ENCODE measurements at places on chromosomes 3 and 15. TPM values are rescaled to one million over a fixed set of nuclear protein-coding genes. Genes with fewer than 3 reads are reported as not detected.

The SPTSSB gene
- total RNA-seq: 30.1 TPM

The LRRC31 gene
- 0.67 TPM for total RNA-seq

The FBN1 gene
- 3.9 TPM for total RNA-seq

The TMEM266 gene
- total RNA-seq: 0.50 TPM

The PFKFB4 gene
- total RNA-seq: 45.0 TPM

The DNAJA4 gene
- total RNA-seq: 4.6 TPM

The CAMK1 gene
- total RNA-seq: 17.1 TPM

The ACVR2B gene
- 83.9 TPM for total RNA-seq

The HTR3E gene
- not detected for total RNA-seq

The DIPK2A gene
- 35.4 TPM for total RNA-seq

The NDUFAF3 gene
- 49.5 TPM for total RNA-seq

- DNase-seq: no peak
These were observed 1.8 kb upstream of the ABTB1 start for GRCh38 chr3:127670761-127671522.

GRCh38 chr15:89129123-89129815 is 41.0 kb downstream of the ABHD2 start:
- DNase-seq: no peak

GRCh38 chr3:172549144-172549543 is 25.9 kb upstream of the TNFSF10 start:
- no peak for DNase-seq

- DNase-seq: no peak
These were observed 468.7 kb downstream of the CADM2 start for GRCh38 chr3:85427467-85427866.

DNA sequence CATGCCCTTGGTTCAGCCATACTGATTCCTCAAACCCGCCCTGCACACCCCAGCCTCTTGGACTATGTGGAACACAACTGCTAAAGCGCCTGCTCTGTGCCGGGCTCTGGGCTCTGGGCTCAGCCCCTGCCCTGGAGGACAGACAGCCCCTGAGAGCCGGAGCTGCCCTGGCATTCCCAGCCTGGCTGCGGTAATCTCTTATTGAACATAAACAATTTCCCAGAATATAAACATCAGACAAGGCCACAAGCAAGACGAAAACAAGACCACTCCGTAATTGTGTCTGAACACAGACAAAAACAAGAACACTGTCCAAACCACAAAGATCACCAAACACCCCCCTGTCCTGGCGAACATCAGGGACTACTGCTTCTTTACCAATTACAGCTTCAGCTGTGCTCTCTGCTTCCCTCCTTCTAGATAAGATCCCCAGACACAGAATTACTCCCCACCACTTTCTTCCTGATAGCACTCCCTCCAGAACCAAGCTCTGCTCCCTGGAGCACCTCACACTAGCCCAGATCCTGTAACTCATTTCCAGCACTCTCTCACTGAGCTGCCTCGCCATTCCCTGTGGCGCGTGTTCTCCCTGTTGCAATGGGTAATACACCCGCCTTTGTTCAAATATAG is 57.1 kb upstream of the TLE3 start:
- DNase-seq: no peak

- no peak for DNase-seq
These were observed 1.8 kb downstream of the PSTPIP1 start for GRCh38 chr15:76996526-76997401.

- peak; percentile 34 for DNase-seq
These were observed 832 bp downstream of the TGFBR2 start for GRCh38 chr3:30607032-30607833.

- DNase-seq: no peak
These were observed 39.4 kb upstream of the CCR4 start for GRCh38 chr3:32912046-32912445.

GRCh38 chr15:73564255-73564654 is 68.9 kb downstream of the NPTN start:
- DNase-seq: no peak

- no peak for DNase-seq
These were observed 70.4 kb downstream of the PPM1L start for GRCh38 chr3:160826408-160826807.

GRCh38 chr3:24047513-24047912 is 102.4 kb downstream of the NR1D2 start:
- no peak for DNase-seq

GRCh38 chr3:69499899-69500421 is 114.1 kb upstream of the FRMD4B start:
- no peak for DNase-seq

DNA sequence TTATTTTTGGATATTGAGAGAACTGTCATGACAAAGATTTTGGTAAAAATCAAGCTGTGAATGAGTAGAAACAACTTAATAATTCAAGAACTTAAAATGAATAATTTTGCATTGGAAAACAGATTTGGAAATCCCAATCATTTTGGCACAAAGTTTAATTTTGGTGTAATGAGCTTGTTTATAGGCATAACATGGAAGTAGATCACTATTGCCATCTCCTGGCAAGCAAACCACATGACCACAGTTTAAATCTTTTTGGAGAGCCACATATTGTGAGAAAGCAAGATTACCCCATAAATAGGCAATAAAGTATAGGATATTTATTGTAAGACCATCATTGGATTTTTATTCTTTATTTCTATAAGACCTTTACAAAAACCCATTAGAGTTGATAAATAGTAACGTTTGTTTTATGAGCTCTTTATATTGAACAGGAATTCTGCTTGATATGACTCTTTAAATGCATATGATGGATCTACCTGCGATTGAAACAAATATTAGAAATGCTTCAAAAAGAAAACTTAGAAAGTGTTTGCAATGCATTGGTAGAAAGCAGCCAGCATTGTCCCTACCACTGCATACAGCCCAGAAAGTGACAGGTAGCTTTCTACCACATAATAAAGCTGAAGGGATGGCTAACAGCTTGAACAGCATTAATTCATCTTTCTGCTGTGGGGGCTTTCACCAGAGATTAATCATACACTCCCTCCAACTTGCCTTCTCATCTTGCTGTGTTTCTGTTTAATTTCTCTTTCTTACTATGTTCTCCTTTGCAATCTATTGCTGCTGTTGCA is 766.8 kb downstream of the TBL1XR1 start:
- DNase-seq: no peak

- no peak for DNase-seq
These were observed 31.5 kb downstream of the TMEM108 start for GRCh38 chr3:133069556-133070286.

- no peak for DNase-seq
These were observed 75.9 kb downstream of the DGKG start for GRCh38 chr3:186286114-186286513.

DNA sequence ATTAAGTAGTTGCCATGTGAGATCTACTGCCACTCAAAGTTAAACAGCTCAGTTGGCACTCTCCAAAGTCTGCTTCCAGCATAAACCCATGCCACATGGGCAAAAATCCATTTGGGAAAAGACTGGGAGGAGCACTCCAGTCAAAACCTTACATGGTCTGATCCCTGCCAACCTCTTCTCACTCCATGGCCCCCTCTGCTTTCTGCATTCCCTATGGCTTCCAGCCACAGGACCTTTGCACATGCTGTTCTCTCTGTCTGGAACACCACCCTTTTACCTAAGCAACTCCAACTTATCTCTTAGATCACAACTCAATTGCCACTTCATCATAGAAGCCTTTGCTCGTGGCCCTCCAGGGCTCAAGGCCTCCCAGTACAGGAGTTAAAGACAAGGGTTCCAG is 70.4 kb upstream of the WNT5A start:
- DNase-seq: no peak

DNA sequence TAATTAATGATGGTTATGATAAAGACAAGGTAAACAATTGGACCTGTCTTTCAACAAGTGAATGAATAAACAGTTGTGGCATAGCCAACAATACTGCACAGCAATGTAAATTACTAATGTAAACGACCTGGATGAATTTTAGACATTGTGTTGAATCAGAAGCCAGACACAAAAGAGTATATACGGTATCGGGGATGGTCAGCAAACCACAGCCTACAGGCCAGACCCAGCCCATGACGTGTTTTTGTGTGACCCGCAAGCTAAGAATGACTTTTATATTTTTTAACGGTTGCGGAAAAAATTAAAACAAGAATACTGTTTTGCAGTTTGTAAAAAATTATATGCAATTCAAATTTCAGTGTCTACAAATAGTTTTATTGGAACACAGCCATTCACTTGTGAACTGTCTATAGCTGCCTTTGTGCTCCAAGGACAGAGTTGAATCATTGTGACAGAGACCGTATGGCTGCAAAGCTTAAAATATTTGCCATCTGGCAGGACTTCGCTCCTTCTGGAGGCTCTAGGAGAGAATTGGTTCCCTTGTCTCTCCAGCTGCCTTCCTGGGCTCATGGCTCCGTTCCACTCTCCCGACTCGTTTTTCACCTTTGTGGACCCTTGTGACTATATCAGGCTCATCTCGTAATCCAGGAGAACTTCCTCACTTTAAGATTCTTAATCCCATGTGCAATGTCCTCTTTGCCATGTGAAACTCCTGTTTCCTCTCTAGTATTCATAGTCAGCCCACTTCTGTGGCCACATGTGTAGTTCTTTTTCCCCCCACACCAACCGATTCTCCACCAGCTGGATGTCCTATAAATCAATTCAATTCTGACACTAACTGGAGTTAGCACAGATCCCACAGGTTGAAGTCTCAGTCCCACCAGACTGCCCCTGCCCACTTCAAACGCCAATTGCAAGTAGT is 72.7 kb downstream of the CMTM8 start:
- no peak for DNase-seq

DNA sequence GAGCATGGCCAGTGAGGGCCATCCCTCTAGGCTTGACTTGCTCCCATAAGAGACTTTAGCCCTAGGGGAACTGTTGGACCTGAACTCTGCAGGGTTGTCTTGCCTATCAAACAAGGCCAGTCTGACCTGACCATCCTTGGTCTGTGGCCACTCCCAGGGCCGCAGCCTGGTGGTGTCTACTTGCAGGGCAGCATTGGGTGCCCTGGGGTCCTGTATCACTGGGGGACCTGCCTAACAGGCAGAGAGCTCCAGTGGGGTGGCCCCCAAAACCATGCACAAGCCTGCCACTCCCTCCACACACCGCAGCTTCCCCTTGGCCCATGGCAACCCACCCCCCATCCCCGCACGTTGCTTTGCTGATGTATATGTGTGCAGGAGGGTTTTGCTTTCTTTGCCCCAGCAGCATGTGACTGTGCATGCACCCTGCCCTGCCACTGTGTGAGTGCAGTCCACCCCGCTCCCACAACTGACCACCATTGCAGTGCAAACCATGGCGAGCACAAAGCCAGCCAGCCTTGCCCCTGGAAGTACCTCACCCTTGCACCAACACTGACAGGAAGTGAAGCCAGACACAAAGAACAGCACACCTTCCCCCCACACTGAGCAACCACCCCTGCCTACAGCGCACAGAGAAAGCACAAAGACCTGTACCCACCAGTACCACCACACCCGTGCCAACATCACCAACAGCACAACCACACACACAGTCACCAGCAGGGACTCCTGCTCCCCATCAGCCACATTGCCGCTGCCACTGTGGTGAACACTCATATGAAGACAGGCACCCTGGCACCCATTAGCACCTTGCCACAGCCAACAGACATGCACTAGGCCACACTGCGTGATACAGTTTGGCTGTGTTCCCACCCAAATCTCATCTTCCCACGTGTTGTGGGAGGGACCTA is 88.8 kb downstream of the SENP7 start:
- no peak for DNase-seq

GRCh38 chr3:176906046-176906905 is 291.0 kb downstream of the TBL1XR1 start:
- no peak for DNase-seq

DNA sequence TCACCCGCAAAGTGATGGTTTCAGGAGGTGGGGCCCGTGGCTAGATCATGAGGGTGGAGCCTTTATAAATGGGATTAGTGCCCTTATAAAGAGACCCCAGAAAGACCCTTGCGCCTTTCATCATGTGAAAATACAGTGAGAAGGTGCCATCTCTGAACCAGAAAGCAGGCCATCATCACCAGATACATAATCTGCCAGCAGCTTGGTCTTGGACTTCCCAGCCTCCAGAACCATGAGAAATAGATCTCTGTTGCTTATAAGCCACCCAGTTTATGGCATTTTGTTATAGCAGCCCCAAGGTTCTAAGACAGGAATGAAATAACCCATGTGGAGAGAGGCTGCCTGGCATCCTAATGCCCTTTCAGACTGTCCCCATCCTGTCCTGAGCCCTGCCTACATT is 127.8 kb upstream of the SMAD3 start:
- DNase-seq: no peak

- DNase-seq: no peak
These were observed 199.8 kb downstream of the WDR72 start for GRCh38 chr15:53559364-53560277.

DNA sequence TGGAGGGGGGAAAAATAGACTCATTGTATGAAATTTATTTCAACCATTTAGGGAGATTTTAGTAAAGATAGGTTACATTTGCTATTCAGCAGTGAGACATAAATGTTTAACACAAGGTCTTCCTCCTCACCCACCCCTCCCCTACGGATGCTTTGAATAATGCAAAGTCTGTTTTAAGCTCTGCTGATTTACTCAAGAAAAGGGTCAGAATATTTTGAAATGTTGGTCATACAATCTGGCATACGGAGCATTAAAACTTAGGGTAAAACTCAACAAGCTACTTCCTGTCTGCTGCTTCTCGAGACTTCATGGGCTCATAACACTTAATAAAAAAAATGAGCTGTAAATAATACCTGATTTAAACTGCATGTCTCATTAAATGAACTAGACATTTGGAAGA is 156.3 kb downstream of the WNT5A start:
- no peak for DNase-seq

DNA sequence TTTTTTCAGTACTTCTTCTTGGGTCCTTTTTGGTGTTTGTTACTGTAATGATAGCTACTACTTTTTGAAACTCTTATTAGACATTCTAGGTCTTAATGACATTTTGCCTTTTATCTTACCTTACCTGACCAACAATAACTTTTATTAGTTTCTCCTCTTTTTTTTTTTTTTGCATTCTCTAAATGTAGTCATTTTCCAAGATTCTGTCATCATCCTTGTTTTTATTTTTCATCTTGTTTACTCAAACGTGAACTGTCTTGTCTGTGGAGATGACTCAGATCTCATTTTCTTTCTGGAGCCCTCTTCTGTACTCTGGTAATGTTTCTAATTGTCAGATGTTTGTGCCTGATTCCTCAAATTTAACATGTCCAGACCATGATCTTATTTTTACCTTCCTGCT is 2.9 kb downstream of the ABHD5 start:
- DNase-seq: no peak

GRCh38 chr3:159739969-159740368 is 248.7 kb upstream of the IL12A start:
- no peak for DNase-seq

DNA sequence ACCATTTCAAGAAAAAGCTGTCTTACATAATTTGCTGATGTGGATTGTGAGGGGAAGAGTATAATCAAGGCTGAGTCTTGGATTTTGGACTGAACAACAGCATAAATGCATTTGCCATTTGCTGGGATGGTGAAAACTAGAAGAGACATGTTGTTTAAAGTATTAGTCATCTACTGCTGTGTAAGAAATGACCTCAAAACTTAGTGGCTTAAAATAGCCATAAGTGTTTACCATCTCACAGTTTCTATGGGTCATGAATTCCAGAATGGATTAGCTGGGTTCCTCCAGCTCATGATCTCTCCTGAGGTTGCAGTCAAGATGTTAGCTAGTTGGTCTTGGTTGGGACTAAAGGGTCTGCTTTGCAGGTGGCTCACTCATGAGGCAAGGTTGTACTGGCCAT is 66.2 kb downstream of the SCN11A start:
- DNase-seq: no peak

GRCh38 chr3:78951342-78951945 is 816.4 kb downstream of the ROBO1 start:
- no peak for DNase-seq

Measured in progenitor cell of endocrine pancreas (in vitro differentiated cells).